Nephron progenitor cell (in vitro differentiated cells): ENCODE measurements at places on chromosomes 2 and 18.

GRCh38 chr2:62706721-62707521 is 1.4 kb downstream of the EHBP1 start:
- DNase-seq = no peak

GRCh38 chr2:173290046-173290445 is 64.6 kb upstream of the CDCA7 start:
- no peak for DNase-seq

- DNase-seq = no peak
Measured at GRCh38 chr2:219991116-219991515, 363.7 kb downstream of the SLC4A3 start.

DNA sequence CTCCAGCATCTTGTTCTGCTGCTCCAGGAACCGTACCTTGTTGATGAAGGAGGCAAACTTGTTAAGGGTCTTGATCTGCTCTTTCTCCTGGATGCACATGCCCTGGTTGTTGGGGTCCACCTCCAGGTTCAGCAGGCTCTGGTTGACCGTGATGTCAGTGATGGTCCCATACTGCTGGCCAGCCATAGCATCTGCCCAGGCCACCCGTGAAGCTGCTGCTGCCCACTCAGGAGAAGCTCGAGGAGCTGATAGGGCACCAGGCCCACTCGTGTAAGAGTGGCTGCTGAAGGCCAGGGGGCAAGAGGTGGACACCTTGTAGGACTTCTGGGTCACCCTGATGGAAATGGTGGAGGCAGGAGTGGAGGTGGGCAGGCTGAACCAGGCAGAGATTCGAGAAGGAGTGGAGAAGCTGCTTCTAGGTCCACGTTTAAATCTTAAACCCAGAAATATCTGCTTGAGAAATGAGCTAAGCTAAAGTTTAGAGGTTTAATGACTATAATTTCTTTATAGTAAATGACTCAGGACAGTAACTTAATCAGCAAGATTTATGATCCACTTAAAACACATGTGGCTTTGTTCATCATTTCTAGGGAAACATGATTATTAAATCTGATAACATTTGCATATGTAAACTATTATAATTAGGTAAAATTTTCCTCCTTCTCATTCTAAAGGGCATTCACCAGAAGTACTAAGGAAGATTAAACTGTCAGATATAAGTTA is 358.7 kb upstream of the SETBP1 start:
- no peak for DNase-seq

GRCh38 chr18:3354506-3354905 is 92.6 kb downstream of the MYL12B start:
- DNase-seq = no peak

DNA sequence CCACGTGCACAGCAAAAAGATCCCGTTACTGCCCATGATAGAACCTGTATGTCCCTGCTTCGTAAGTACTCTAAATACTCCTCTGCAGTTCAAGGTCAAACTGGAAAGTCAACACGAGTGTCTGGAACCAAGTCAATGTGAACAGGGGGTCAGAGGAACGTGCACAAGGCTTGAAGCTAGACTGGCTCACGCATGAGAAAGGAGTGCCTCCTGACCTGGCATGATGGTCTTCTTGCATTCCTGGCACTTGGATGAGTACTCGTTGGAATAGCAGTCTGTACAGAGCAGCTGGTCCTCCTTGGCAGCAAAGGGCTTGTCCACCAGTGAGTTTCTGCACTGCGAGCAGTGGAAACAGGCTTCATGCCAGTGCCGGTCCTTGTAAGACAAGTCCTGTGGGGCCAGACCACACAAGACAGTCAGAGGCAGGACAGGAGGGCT is 25.5 kb downstream of the FHL2 start:
- no peak for DNase-seq

- peak; percentile 51 for DNase-seq
Measured at GRCh38 chr18:8661754-8662559, 43.4 kb upstream of the MTCL1 start.

DNA sequence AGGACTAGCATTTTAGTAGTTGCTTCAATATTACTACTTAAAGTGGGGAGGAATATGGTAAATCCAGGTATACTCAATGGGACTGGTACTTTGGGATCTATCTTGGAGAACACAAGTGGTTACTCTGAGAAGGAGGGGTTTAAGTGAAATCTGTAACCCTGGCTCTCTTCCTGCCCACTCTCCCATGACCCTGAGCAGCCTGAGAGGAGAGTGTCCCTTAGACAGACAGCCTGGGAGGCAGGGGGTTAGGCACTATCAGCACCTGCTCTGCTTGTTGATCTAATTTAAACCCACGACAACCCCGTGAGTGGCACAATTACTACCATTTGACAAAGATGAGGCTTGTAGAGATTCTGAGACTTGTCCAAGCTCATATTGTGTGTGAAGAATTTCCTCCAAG is 395.5 kb downstream of the ALK start:
- DNase-seq = peak; percentile 10

DNA sequence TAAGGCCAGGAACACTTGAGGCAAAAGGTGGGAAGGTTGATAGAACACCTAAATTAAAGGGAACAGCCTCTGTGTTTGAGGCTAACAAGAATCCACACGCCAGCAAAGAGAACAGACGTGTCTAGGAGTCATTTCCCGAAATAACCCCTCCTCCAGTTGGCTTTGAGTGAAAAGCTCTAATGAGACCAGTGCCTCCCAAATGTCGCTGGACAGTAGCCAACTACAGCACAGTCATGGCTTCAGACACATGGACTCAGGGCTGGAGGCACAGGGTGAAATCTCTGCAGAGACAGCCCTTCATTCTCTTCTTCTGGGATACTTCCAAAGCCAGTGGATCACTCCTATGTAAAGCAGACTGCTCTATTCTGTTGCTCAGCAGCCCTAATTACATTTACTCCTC is 49.6 kb downstream of the SOWAHC start:
- DNase-seq = no peak

DNA sequence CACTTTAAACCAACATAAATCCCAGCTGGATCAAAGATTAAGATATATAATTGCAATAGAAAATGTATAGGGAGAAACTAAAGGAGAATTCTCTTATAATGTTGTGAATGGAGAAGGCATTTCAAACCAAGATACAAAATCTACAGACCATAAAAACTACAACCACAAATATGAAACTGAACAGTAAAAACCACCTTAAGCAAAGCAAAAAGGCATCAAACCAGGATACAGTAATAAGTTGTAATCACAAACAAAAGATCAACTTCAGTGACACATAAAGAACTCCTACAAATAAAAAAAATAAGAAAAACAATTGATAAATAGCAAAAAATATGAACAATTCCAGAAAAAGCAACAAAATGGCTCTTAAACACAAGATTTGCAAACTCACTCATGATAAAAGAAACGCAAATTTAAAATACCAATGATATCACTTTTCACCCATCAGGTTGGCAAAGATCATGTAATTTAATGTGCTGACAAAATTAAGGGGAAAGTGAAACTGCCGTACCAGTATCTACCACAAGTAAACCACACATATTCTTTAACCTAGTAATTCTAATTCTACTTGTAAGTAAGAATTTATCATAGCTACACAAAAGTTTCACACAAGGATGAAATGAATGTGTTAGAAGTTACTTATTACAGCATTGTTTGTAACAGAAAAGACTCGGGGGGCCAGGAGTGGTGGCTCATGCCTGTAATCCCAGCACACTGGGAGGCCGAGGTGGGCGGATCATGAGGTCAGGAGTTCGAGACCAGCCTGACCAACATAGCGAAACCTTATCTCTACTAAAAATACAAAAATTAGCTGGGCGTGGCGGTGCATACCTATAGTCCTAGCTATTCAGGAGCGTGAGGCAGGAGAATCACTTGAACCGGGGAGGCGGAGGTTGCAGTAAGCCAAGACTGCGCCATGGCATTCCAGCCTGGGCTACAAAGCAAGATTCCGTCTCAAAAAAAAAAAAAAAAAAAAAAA is 101.9 kb downstream of the USP34 start:
- DNase-seq = no peak

GRCh38 chr2:230924470-230925341 is at the start of gene GPR55:
GPR55 (minus strand) TSS chr2:230925242; CDS start chr2:230910962, 14,280 bp downstream.
- no peak for DNase-seq

DNA sequence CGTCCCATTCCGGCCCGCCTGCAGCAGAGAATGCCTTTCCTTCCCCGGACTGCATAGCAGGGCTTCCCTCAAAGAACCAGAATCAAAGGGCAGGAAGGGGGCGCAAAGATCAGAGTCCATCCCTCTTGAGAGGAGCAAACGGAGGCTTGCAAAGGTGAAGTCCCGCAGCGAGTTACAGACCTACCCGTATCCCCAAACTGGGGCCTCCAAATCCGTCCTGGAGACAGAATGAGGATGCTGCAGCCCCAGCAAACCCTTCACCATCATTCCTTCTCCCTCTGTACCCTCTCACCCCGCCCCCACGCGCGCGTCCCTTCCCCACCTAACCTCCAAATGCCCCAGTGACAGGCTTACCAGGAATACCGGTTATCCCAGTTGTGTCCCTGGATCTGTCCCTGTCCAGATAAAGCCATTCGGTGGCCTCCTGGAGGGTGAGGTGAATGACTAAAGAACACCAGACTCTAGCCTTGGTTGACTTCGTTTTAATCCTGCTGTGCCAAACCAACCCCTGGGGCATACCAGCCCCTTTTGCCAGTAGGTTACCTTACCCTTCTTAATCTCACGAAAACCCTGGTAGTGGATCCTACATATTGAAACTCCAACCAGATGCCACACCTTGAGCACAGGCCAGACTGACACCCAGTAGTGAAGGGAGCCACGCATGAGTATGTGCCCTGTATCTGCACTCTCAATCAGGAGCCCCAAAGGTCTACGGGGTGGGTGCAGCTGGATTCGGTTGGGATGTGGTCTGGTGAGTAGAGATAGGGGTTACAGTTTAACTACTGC is 961 bp upstream of the SLC40A1 start:
- DNase-seq = peak; percentile 28

DNA sequence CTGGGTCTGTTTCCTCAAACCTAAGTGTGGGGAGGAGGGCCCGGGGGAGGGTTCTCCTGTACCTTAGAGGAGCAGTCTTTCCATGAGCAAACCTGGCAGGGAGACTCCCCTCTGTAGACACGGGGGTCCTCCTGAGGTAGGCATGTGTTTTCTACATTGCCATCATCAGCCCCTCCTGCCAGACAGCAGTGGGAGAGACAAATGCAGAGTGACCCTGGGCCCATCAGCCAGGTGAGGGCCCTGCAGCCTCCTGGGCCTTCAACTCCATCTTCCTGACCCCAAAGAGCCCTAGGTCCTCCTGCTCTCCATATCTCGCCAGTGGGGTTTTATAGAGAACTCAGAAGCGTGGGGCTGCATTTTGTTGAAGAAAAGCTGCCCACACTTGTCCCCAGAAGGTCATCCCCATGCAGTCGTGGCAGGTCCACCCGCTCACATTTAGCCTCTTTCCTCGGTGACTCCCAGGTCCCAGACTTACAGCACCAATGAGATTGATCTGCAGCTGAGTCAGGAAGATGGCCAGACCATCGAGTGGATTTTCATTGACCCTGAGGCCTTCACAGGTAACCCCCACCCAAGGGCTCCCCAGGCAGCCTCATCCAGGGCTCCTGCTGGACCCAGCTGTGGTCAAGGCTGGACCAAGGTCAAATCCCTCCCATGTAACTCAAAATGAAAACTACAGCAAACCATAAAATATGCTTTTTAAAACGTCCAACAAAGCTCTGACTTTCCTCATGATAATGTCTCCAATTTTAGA is 2.6 kb downstream of the CHRNG start:
- no peak for DNase-seq

DNA sequence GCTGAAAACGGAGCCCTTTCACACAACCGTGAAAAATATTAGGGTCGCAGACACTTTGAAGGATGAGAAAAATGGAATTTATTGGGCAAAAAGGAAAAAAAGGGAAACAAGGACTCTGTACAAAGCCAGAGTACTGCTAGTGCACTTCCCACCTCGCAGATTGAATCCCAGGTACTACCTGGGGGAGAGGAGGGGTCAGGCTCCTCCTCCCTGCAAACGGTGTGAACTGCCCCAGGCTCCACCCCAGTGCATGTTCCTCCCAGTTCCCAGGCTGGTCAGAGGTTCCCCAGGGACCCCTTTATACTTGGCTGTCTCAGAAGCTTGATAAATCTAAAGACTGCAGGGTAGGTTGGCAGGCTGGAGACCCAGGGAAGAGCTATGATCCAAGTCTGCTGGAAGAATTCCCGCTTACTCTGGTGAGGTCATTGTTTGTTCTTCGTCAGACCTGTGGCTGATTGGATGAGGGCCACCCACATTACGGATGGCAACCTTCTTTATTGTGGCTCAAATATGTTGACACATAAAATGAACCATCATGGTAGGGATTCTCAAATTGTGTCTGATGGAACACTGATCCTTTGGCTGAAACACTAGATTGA is 290.4 kb upstream of the POU3F3 start:
- DNase-seq = peak; percentile 35

DNA sequence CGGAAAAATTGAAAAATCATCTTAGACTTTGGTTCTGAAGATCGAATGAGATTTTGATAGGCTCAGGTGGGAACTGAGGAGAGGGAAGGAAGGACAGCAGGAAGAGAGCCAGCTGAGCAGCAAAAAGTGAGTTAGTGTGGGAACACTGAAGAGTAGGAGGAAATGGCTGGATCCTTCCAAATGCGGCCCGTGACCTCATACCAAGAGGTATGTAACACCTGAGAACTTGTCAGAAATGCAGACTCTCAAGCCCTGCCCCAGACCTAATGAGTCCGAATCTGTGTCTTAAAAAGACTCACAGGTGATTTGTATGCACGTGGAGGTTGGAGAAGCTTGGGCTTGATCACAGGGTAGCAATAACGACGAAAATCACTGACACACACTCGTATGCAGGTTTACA is 42.0 kb downstream of the COL4A3 start:
- no peak for DNase-seq

- no peak for DNase-seq
Measured at GRCh38 chr18:50753311-50753710, 66.5 kb downstream of the MRO start.

- DNase-seq = no peak
Measured at GRCh38 chr2:28975671-28976070, 5.4 kb upstream of the TOGARAM2 start.

- no peak for DNase-seq
Measured at GRCh38 chr2:227860221-227860641, 11.2 kb upstream of the DAW1 start.

DNA sequence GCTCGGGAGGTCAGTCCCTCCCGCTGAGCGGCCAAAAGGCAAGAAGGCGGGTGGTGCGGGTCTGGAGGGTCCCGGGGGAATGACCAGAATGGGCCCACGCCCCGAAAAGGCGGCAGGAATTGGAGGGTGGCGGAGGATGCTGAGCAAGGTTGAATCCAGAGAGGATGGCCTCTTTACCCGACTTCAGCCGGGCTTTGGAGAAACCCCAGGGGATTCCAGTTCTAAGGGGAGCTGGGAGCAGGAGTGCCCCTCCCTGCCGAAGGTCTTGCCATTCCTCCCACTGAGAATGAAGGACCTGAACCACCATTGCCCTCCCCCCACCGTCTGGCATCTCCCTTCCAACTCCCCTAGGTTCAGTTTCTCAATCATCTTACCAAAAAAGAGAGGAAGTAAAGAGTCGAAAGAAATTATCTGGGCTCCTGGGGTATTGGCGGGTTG is 38.9 kb upstream of the ATP6V1B1 start:
- DNase-seq = no peak

GRCh38 chr18:45682181-45682580 is 41.8 kb upstream of the SLC14A1 start:
- DNase-seq = no peak

- DNase-seq = no peak
Measured at GRCh38 chr18:68429841-68430240, 285.1 kb downstream of the TMX3 start.
